SW 1271 (cell line): ENCODE measurements at places on chromosomes 5 and 9.

DNA sequence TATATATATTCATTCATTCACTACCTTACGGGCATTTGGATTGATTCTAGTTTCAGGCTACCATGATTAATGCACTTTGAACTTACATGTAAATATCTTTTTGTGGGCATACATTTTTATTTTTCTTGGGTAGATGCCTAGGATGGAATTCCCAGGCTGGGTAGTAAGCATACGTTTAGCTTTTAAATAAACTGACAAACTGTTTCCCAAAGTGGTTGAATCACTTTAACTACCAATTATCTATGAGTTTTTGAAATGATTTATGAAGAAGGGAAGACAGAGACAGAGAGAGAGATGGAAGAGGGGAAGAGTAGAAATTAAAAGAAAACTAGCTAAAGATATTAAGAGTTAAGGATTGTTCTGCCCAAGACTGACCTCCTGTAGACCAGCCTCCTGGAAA lies 612.6 kb downstream of the PSAT1 start:
- DNase-seq, result no peak

GRCh38 chr9:2663461-2664173 lies 42.0 kb downstream of the VLDLR start:
- DNase-seq, result no peak

- DNase-seq, result no peak
Observed at GRCh38 chr5:8270246-8270645, 401.3 kb downstream of the MTRR start.

DNA sequence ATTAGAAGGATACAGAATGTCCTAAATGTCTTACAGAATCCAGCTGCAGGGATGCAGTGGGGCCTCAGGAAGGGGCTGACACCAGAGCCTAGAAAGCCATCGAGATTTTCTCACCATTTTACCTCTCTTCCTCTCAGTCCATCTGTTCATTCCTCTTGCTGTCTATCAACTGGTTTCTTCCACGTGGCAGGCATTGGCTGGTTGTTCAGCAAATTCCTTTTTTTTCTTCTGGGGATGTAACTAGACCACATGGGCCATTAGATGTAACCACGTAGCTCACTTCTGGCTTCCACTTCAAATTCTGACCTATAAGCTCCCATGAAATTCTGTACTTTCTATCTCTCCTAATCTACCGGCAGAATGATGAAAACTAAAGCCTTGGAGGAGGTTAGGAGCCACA lies 93.6 kb upstream of the MTAP start:
- no peak for DNase-seq

- DNase-seq, result no peak
Observed at GRCh38 chr9:132729235-132729890, 59.1 kb downstream of the GTF3C4 start.

- no peak for DNase-seq
Observed at GRCh38 chr9:92638621-92639101, 31.3 kb downstream of the IPPK start.

DNA sequence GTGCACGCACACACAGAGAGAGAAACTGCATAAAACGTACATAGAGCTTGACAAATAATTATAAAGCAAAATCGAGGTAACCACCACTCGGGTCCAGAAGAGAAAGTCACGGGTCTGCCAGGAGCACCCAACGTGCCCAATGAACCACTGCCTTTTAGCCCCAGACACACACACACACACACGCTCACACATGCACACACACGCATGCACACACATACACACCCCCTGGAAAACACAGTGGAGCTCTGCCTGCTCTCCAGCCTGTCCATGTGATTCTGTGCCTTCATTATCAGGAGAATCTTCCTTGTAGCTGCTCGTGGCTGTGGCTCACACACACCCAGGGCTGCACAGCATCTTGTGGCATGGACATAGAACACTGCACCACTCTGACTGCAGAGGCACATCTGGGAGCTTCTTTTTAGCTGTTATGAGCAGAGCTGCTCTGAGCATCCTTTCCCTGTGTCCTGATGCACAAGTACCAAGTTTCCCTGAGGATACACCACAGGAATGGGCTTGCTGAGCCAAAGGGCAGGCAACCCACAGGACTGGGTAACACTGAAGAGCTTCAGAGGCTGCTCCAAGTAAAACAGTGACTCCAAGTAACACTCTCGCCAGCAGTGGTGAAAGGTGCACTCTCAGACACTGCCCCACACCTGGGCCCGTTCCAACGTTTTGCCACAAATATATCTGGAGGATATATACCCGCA lies 58.9 kb downstream of the CAMSAP1 start:
- DNase-seq, result no peak

DNA sequence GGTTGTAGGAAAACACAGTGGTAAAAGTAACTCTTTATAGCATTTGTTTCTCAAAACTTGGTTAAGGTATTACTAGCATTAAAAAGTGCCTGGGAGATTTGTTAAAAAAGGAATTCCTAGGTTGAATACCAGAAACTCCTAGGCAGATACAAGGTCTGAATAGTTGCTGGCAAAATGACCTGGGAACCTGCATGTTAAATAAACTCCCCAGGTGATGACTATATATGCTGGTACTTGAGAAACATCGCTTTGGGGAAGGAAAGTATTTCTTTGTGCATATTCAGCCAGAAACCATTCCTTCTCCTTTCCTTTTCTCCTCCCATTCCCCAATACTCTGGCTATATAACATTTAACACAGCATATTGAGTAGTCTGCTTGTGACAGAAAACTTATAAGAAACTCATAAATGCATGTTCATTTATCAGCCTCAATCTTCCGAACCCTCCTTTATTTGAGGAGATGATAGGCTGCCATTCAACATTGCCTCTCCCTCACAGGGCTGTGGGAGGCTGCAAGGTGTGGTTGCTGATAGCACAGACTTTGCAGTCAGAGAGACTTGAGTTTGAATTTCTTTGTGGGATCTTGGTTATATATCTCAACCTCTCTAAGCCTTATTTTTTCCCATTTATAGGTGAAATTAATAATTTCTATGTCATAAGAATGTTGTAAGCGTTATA lies 28.7 kb downstream of the PCSK1 start:
- DNase-seq, result no peak

DNA sequence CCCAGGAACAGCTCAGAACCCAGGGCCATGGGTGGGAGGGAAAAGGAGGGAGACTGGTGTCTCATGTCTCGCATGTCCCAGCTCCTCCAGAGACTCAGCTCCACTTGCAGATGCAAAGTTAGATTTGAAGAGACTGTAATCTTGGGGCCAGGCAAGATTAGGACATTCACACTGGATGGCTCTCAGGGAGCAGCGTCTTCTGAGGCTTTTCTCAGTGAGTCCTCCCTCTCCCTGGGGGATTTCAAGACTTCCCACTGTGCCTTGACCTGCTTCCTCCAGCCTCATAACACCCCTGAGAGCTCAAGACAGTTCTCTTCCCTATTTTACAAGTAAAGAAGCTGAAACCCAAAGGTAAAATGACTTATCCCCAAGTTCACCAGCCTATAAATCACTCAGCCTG lies 10.5 kb upstream of the TCOF1 start:
- DNase-seq, result no peak

GRCh38 chr5:91586232-91586631 lies 203.1 kb upstream of the ARRDC3 start:
- DNase-seq, result no peak

GRCh38 chr5:97046270-97046982 lies 96.0 kb downstream of the LIX1 start:
- no peak for DNase-seq

- no peak for DNase-seq
Observed at GRCh38 chr9:128917151-128917849, 3.5 kb upstream of the PHYHD1 start.

DNA sequence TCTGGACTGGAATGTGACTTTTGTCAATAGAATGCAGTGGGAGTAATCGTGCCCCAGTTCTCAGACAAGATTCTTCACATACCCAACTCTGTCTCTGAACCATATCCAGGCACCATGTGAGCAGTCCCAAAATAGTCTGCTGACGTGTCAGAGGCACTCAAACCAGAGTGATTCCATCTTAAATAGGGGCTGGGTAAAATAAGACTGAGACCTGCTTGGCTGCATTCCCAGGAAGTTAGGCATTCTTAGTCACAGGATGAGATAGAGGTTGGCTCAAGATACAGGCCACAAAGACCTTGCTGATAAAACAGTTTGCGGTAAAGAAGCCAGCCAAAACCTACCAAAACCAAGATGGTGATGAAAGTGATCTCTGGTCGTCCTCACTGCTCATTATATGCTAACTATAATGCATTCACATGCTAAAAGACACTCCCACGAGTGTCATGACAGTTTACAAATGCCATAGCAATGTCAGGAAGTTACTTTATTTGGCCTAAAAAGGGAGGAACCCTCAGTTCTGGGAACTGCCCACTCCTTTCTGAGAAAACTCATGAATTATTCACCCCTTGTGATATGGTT lies 16.9 kb upstream of the PLCXD3 start:
- peak; percentile 84 for DNase-seq

- no peak for DNase-seq
Observed at GRCh38 chr5:2213121-2213730, 330.5 kb upstream of the IRX4 start.

DNA sequence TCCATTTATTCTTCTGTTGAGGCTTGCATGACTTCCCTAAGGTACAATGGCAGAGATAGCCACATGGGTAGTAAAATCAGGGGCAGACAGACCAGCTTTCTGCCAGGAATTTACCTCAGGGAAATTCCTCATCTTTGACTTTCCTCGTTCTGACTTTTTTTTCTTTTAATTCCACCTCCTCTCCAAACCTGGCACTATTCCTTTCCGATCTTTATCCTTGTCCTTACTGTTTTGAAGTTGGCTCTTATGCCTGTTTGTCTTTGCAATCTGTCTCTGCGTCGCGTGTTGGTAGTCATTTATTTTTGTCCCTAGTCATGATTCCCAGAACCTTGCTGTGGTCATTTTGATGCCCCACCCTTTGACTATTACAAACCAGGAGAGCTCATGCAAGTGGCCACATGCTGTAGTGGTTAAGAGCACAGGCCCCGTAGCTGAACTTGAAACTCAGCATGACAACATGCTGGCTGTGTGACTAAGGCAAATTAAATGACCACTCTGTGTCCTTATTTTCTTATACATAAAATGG lies 19.0 kb downstream of the TMC1 start:
- no peak for DNase-seq

DNA sequence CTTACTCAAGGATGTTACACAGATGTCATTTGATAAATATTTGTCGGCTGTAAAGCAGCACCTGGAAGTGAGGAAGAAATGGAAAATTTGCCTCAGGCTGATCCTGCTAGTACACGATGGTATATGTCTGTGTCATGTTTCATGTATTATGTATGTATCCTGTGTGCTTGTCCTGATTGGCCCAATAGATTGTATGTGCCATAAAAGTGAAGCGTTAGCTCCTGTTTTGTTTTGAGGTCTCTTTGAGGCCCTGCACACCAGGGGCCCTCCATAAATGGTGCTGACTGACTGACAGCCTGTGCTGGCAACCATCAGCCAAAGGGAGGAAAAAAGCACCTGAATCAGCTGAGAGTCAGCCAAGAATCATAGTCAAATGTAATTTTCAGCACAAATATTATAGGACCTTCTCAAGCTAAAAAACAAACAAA lies 11.8 kb upstream of the LNPEP start:
- no peak for DNase-seq

DNA sequence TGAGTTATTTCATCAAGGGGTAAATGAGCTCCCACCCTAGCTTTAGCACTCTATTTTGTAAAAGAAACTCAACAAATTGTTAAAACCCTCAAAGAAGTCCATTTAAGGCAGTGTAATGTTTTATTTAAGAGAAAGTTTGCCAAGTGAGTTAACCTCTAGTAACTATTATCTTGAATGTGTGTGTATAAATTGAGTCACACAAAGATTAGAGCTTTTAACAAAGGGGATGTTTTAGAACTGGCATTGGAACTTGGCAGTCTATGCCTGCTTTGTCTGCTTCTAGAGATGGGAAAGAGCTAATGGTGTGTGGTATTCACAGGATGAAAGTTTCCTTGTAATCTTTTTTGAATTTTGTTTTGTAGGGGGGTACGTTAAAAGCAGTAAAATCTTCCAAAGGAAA lies 33.2 kb downstream of the KDM3B start:
- no peak for DNase-seq

DNA sequence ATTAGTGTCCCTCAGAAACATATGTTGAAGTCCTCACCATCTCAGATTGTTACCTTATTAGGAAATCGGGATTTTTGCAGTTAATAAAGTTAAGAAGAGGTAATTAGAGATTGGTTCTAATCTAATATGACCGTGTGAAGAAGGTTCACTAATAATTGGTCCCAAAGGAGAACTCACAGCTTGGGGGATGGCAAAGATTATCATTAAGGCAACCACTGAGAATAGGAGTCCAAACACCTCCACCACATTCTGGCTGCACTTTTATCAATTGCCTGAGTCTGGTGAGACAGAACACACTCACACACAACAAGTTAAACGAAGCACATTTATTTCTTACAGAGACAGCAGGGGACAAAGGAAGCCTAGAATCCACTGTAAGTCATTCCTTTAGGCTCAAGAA lies 94.9 kb upstream of the PRDM9 start:
- no peak for DNase-seq

GRCh38 chr9:73536403-73536802 lies 384.7 kb downstream of the ANXA1 start:
- no peak for DNase-seq

DNA sequence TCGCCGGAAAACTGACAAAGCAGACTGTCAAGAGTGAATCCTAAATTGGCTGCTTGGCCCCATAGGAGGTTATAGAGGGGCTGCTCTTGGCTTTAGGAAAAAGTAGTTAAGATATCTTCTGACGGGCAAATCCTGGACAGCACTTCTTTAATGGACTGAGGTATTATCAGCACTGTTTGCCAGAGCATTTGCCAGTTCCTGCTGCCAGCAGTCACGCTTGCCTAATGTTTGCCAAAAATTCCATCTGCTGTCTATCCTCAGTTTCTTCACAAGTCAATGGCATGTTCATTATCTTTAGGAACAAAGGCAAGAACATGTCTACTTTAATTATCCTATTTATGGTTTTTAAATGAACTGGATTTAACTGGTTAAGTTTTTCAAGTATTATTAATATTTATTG lies 25.8 kb upstream of the SREK1 start:
- no peak for DNase-seq

DNA sequence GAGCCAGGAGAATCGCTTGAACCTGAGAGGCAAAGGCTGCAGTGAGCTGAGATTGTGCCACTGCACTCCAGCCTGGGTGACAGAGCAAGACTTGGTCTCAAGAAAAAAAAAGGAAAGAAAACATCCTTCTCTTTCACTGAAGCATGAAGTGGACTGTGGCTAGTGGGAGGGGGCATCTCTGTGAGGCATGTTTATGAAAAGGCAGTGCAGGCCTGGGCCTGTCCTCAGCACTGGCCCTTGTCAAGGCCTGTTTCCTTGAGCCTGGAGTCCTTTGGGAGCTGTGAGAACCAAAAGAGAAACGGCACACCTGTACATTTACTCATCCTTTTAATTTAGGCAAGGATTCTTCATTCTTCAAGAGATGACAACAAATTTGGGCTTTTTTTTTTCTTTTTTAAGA lies 18.3 kb upstream of the FUBP3 start:
- DNase-seq, result no peak
